ENCODE measurements at places on chromosomes 1 and 21.
A peak's percentile ranks its signal among the peaks of the same experiment; 100 is the strongest.

DNA sequence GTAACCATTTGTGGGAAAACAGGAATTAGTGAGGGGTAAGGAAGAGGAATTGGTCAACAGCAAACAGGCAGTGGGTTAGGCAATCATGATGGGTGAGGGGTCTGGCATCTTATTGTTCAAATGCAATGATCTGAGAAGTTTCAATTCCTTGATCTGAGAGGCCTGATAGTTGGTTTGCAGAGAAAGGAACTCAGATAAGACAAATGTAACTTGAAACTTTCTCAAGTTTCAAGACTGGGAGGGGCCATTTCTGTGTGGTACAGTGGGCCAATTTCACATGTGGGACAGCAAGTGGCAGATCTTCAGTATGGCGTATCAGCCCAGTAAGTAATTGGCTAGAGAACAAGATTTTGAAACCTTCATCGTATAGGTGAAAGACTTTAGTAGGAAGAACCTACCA is 102.5 kb downstream of the XPR1 start:
- no peak for DNase-seq

DNA sequence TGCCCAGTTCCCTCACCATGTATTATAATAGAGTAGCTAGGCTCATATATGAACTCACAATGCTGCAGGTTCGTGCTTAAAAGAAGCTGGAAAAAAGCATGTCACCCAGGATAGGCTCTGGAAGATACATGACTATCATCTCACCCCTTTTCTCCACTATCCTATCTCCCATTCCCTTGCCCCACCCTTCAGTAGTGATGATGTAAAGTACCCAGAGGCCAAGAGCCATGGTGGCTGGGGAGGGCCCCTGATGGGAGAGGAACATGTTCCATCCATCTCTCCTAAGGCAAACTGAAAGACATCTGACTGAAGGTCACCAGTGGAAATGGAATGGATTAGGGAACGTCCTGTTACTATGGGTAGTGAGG is 20.3 kb upstream of the RBBP5 start:
- DNase-seq, result no peak

- no peak for DNase-seq
These were observed 704 bp downstream of the WDR4 start for GRCh38 chr21:42878678-42878992.

GRCh38 chr1:241240069-241240468 is 116.9 kb downstream of the RGS7 start:
- DNase-seq, result no peak

GRCh38 chr21:16767201-16767600 is 745.6 kb upstream of the CXADR start:
- no peak for DNase-seq

GRCh38 chr1:228456252-228457016 is 30.7 kb upstream of the RNF187 start:
- no peak for DNase-seq

- DNase-seq, result no peak
These were observed 72.0 kb downstream of the DAP3 start for GRCh38 chr1:155760751-155761475.

DNA sequence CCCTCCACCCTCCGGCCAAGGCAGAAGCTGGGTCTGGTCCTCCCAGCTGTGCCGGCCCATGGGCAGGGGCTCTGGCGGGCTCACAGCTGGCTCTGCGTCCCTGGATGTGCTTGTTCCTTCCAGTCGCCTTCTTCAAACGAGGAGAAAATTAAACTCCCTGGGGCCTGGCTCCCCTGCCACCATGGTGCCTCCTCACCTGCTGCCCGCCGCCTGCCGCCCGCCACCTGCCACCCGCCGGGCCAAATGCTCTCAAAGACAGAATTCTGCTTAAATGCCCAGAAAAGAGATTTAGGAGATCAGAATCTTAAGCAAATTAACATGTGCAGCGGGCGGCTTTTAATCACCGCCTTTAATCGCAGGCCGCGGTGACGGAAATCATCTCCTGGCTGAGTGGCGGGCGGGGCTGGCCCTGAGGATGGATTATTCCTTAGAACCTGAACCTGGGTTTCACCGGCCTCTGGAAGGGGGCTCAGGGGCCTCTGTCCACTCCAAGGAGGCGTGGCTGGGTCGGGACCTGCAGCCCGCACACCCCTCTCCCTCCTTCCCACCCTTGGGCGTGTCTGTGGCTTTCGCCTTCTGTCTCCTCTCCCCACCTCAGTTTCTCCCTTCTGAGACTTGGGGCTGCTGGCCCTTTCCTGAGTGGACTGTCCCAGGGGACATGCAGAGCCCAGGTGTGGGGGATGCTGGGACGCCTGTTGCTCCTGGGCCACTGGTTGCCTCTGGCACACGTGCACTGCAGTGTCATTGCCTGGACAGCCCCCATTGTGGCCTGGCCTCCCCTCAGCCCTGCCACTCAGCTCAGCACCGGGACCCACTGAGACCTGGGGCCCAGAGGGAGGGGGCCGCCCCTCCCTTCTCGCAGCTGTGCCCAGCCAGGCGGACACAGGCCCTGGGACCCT is 10.5 kb upstream of the PLCH2 start:
- no peak for DNase-seq

- no peak for DNase-seq
These were observed 3.3 kb upstream of the BRWD1 start for GRCh38 chr21:39316729-39317128.

GRCh38 chr1:107575226-107575625 is 389.8 kb downstream of the VAV3 start:
- DNase-seq, result no peak

GRCh38 chr21:38911484-38912101 is 105.9 kb downstream of the ETS2 start:
- DNase-seq, result no peak

- no peak for DNase-seq
These were observed 71.9 kb downstream of the NAV1 start for GRCh38 chr1:201610858-201611257.

DNA sequence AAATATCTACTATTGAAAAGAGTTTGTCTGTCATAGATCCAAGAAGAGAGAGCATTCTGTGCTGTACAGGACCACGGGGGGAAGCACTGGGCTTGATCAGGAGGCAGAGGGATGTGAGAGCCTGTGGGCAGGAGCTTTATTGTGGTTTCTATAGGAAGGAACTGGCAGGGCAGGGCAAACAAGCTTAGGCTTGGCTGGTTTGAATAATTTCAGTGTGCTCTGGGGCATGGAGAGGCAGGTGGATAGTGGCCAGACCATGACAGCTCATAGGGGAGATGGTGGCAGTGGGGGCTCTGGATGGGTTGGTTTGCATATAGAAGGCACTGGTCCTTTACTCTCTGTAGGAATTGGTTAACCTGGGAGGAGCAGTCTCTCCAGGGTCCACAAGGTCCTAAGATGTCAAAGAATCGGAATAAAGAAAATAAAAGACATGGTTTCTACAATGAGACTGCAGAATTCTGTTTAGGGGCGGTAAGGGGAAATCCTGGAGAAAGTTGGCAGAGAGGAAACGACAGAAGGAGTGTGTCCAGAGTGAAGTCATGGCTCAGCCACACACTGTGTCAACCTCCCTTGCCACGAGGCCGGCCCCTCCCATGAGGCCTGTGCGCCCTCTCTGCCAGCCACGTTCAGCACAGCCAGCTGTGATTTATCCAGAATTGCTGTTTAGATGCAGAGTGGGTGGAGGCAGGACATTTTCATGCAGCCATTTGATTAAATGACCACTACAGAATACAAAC is 81.7 kb upstream of the PGBD5 start:
- DNase-seq, result no peak

GRCh38 chr1:53850082-53850673 is 12.1 kb upstream of the NDC1 start:
- no peak for DNase-seq

- no peak for DNase-seq
These were observed 22.4 kb upstream of the SFPQ start for GRCh38 chr1:35215346-35215745.

GRCh38 chr1:114669562-114670082 is at the start of gene DENND2C:
Gene DENND2C (minus strand): TSS chr1:114670049. CDS start chr1:114625984, 44,065 bp downstream.
- DNase-seq, result no peak

DNA sequence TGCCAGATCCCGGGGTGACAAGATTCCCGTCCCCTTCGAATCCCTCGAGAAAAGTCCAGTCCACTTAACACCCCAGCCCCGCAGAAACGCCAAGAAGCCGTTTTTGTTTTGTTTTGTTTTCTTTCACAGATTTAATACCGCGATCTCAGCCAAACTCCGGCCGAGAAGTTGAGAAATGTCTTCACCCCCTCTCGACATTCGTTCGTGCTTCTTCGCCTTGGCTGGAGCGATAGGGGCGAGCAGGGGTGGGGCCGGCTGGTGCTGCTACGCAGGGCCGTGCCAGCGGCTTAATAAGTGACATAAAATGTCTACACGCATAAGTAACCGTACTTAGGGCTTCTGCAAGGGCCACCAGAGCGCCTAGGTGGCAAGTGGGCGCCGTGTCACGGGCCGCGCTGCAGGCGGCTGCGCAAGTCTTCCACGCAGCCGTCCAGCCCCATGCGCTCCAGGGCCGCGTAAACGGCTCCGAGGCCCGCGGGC is 4.9 kb downstream of the TNFRSF25 start:
- DNase-seq, result no peak

DNA sequence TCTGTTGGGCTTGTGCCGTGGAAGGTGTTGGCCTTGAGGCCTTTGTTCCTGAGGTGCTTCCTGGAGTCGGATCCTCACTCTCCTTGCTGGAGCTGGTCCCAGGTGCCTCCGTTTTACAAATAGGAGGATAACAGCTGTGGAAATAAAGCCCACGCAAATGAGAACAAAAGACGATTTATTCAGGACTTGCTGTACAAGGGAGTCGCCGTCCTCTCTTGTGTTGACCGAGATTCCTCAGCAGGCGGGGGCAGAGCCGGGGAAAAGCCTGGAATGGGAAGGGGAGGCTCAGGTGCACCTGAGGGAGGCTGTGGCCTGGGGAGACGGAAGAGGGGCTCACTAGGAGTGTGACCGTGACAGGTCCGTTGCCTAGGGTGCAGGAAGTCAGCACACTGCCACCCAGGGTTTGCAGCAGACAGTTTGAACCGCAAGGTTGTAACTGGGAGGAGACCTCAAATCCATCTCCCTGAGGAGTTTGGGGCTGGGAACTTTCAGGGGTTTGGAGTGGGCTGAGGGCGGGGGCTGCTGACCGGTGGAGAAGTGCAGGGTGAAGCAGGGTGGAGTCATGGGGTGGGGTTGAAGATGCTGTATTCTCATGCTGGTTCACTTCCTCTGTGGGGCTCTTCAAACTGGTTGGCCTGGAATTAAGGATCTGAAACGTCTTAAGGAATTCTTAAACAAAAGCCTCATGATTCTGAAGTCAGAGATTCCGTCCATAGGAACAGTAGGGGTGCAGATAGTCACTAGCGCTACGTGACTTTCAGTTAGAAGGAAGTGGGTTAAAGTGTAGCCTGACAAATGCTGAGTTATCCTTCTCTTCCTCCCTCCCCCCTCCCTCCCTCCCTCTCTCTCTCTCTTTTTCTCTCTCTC is 2.6 kb upstream of the CSTB start:
- no peak for DNase-seq

GRCh38 chr1:93255222-93256079 is 74.9 kb downstream of the CCDC18 start:
- no peak for DNase-seq

GRCh38 chr1:2204415-2205190 is 10.0 kb upstream of the FAAP20 start:
- no peak for DNase-seq

DNA sequence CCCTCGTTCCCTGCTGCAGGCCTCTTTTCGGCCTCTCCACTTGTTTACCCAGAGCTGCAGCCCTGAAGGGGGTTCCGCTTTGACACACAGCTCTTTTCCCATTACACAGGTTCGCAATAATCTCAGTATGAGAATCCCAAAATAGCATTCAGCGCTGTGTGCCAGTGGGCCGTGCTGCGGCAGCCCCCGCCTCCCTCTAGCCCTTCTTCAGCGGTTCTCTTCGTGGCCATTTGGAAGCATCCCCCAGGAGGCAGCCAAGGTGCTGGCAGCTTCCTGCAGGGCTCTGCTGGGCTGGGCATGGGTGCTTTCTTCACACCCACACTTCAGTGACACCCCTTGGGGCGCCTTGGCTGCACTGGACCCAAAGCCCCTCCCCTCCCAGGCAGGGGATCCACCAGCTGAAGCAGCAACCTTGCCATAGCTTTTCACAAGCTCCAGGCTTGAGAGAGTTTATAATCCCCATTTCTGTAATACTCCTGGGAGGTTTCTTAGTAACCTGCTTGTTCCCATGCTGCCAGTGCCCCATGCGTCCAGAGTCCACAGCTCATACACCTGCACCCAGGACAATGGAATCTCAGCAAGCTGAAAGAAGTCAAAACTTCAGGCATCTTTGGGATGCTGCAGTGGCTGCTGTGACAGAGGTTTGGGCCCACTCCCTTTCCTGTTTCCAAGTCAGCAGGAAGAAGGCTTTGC is 8.1 kb downstream of the NCF2 start:
- no peak for DNase-seq

- no peak for DNase-seq
These were observed 201.2 kb upstream of the L1TD1 start for GRCh38 chr1:61993331-61993961.

DNA sequence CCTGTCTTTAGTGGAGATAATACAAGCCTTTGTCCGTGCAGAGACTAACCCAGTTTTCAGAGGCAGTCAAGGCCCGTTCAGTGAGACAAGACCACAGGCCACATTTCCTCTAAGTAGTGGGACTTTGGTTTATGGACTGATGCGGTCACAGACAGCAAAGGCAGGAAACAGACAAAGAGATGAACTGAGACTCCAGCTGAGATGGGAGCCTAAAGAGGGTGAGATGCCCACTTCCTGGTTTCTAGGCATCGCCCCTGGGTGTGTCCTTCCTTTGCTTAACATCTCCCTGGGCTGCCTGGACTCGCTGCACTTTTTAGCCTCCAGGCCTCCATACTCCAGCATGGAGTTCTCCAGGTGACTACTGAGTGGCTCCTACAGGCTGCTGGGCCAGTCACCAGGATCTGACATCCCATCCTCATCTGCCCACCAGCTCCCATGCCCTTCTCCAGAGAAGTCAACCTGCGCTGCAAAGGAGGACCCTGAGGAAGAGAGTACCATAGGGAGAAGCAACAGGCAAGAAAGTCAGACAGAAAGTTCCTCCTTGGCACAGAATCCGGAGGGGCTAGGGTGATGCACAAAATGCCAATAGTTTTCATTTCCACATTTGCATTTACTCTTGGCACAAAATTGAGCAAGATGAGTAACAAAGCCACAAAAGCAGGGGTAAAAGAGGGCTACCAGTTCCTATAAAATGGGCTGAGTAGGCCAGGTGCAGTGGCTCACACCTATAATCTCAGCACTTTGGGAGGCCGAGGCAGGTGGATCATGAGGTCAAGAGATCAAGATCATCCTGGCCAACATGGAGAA is 15.1 kb downstream of the THEMIS2 start:
- no peak for DNase-seq

DNA sequence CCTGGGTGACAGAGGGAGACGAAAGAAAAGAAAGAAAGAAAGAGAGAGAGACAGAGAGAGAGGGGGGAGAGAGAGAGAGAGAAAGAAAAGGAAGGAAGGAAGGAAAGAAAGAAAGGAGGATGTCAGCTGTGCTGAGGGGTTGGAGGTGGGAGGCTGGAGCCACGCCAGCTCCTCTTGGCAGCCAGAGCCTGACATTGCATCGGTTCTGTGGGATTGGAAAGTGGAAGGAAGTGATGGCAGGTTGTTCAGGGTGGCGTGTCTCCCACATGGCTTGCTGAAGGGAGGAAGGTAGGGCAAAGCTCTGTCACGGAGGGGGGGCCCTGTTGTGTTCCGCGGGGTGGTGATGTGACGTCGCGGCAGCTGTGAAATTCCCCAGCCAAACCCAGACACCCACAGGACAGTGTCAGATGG is 30.7 kb downstream of the EIF2D start:
- DNase-seq, result peak; percentile 94
